Nephron progenitor cell (in vitro differentiated cells): ENCODE measurements at places on chromosomes 4 and X.

- H3K27me3 ChIP-seq, result no peaks in the 10 kb centered on the region
- peaks cover 31% of the 10 kb centered on the region for H3K36me3 ChIP-seq
- H3K27ac ChIP-seq, result no peak overlapping the region
Measured at GRCh38 chrX:149491812-149492211, 13.3 kb downstream of the IDS start.

GRCh38 chr4:2249526-2250356 lies 7.8 kb upstream of the HAUS3 start:
- peaks cover 37% of the 10 kb centered on the region for H3K4me1 ChIP-seq
- peaks cover 17% of the 10 kb centered on the region for H3K36me3 ChIP-seq
- no peak for DNase-seq

DNA sequence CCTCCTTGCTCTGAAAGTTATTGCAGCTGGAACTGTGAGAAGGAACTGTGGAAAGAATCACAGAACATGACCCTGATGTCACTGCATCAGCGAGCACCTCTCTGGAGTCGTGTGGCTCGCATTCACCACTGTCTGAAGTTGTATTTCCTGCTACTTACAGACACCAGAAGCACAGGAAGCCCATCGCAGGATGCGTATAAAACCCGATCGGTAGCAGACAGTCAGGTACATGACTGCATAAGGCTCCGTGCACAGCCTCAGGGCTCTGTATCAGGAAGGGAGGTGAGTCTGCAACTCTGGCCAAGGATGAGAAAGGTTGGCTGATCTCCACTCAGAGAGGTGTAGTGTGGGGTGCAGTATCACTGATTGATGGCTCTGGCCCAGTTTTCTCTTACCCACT lies 134.4 kb downstream of the EVC2 start:
- peak overlapping the region; percentile 66 for H3K27ac ChIP-seq
- no peak for DNase-seq
- no peak overlapping the region for H3K4me3 ChIP-seq
- H3K27me3 ChIP-seq, result no peaks in the 10 kb centered on the region
- H3K36me3 ChIP-seq, result peaks cover 60% of the 10 kb centered on the region

GRCh38 chr4:7622371-7622770 lies 187.6 kb upstream of the PSAPL1 start:
- no peaks in the 10 kb centered on the region for H3K36me3 ChIP-seq
- peaks cover 26% of the 10 kb centered on the region for H3K4me1 ChIP-seq
- peaks cover 16% of the 10 kb centered on the region for H3K27me3 ChIP-seq
- no peak for DNase-seq

GRCh38 chr4:113708250-113708649 lies 53.3 kb downstream of the CAMK2D start:
- no peaks in the 10 kb centered on the region for H3K27me3 ChIP-seq
- DNase-seq, result no peak
- no peak overlapping the region for H3K4me3 ChIP-seq
- H3K36me3 ChIP-seq, result peaks cover 7% of the 10 kb centered on the region
- no peak overlapping the region for H3K27ac ChIP-seq
- H3K4me1 ChIP-seq, result no peaks in the 10 kb centered on the region

DNA sequence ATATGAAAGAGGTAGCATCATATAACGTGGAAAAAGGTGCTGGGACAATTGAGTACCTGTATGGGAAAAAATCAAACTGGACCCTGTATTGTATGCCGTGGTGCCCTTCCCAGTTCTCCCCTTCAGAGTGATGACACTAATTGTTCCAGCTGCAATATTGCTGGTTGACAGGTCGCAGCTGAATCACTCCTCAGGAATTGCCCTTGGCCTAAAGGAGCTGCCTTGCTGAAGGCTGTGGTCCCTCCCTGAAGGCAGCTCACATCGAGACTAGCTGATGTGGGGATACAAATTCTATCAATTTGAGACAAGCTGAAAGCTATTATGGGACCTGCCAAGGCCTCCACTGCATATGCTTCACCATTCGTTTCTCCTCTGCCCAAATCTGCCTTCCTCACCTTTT lies 39.3 kb upstream of the CXCL8 start:
- peaks cover 11% of the 10 kb centered on the region for H3K4me1 ChIP-seq
- no peak for DNase-seq
- no peak overlapping the region for H3K4me3 ChIP-seq
- H3K27ac ChIP-seq, result no peak overlapping the region
- peaks cover 4% of the 10 kb centered on the region for H3K27me3 ChIP-seq

DNA sequence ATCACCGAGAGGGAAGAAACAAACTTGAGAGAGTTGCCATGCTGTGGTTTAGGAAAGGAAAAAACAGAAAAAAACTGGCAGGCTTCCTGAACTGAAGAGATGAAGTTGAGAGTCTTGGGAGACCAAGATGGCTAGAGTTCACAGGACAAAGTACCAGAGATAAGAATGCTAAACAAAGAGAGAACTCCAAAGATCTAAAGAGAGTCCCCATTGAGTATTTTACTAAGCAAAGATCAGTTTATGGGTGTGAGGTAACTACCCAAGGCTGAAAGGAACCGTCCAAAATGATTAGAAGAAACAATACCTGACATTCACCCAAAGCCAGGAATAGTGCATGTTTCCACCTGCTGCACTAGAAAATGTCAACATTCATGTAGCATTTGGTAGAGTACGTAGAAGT lies 21.8 kb upstream of the COX7B2 start:
- H3K27me3 ChIP-seq, result peaks cover 9% of the 10 kb centered on the region
- no peaks in the 10 kb centered on the region for H3K4me1 ChIP-seq
- H3K27ac ChIP-seq, result no peak overlapping the region

- H3K27ac ChIP-seq, result peak overlapping the region; percentile 8
- H3K4me3 ChIP-seq, result no peak overlapping the region
- no peak for DNase-seq
- no peaks in the 10 kb centered on the region for H3K4me1 ChIP-seq
Measured at GRCh38 chr4:85302756-85303155, 172.2 kb upstream of the ARHGAP24 start.

DNA sequence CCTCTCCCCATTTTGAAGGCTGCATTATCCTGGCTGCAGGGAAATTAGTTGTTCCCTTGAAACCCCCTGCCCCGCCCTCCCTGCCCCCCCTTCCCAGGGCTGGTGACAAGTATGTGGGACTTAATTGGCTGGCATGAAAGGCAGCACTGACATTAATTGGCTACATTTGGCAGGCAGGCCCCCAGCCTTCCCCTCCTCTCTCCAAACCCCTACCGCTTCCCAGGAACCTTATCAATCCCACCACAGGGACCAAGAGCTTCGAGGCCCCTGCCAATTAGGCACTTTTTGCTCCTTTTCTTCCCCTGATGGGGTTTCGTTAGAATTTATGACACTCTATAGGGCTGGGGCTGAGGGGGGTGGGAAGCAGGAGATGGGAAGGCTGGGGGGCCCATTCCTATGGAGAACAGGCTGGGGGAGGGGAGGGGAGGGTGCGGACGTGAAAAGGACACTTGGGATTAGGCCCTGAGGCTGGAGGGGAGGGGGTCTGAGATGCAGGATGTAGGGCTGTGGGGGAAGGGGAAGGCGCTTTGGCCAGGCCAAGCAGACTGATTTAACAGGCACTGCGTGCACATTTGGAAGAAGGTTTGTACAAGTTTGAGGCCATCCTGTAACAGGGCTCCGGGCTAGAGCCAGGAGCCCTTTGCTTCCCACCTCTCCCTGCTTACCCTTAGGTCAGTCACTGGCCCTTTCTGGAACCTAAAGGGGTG lies 52.2 kb downstream of the EFNB1 start:
- peaks cover 42% of the 10 kb centered on the region for H3K4me1 ChIP-seq
- peak; percentile 23 for DNase-seq
- no peaks in the 10 kb centered on the region for H3K36me3 ChIP-seq
- no peak overlapping the region for H3K27ac ChIP-seq
- H3K27me3 ChIP-seq, result peaks cover 13% of the 10 kb centered on the region

DNA sequence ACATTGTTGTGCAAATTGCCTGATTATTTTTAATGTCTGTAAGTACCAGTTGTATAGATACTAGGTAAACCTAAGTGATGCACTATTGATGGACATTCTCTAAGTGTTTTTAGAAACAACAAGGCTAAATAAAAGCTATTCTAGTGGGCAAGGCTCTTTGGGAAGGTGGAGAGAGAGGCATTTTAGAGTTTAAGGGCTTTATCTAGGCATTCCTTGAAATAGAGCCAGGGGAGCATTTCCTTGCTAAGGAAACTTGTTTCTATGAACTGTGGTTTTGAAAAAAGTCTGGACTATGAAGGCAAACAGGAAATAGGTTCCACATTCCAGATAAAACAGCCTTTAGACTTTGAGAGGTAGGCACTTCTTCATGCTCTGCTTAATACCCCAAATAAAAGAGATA lies 23.8 kb downstream of the BMX start:
- H3K27me3 ChIP-seq, result no peaks in the 10 kb centered on the region
- H3K36me3 ChIP-seq, result no peaks in the 10 kb centered on the region
- no peak for DNase-seq
- no peak overlapping the region for H3K4me3 ChIP-seq
- H3K27ac ChIP-seq, result no peak overlapping the region
- H3K4me1 ChIP-seq, result no peaks in the 10 kb centered on the region

GRCh38 chr4:3372933-3373465 lies 68.8 kb upstream of the HGFAC start:
- peaks cover 28% of the 10 kb centered on the region for H3K36me3 ChIP-seq
- peaks cover 32% of the 10 kb centered on the region for H3K27me3 ChIP-seq
- peak overlapping the region; percentile 16 for H3K27ac ChIP-seq
- H3K4me1 ChIP-seq, result peaks cover 65% of the 10 kb centered on the region

- H3K4me1 ChIP-seq, result peaks cover 36% of the 10 kb centered on the region
- peak overlapping the region; percentile 85 for H3K27ac ChIP-seq
- peak; percentile 41 for DNase-seq
- H3K4me3 ChIP-seq, result no peak overlapping the region
Measured at GRCh38 chr4:123750044-123750443, 353.4 kb downstream of the SPRY1 start.

- H3K4me3 ChIP-seq, result peak overlapping the region; percentile 30
- peak overlapping the region; percentile 4 for H3K27ac ChIP-seq
- no peak for DNase-seq
Measured at GRCh38 chrX:51891821-51892551, 1.4 kb upstream of the MAGED1 start.

GRCh38 chr4:148642907-148643306 lies 200.7 kb upstream of the NR3C2 start:
- H3K36me3 ChIP-seq, result no peaks in the 10 kb centered on the region
- H3K4me1 ChIP-seq, result peaks cover 5% of the 10 kb centered on the region
- no peak overlapping the region for H3K4me3 ChIP-seq
- no peak for DNase-seq
- no peak overlapping the region for H3K27ac ChIP-seq

- H3K27me3 ChIP-seq, result no peaks in the 10 kb centered on the region
- no peak overlapping the region for H3K4me3 ChIP-seq
- no peaks in the 10 kb centered on the region for H3K4me1 ChIP-seq
- DNase-seq, result peak; percentile 39
Measured at GRCh38 chrX:14697451-14697850, 168.1 kb downstream of the GLRA2 start.

- no peak overlapping the region for H3K27ac ChIP-seq
- H3K27me3 ChIP-seq, result peaks cover 3% of the 10 kb centered on the region
- no peak overlapping the region for H3K4me3 ChIP-seq
- no peaks in the 10 kb centered on the region for H3K36me3 ChIP-seq
- no peak for DNase-seq
Measured at GRCh38 chr4:115233600-115233999, 120.2 kb upstream of the NDST4 start.

DNA sequence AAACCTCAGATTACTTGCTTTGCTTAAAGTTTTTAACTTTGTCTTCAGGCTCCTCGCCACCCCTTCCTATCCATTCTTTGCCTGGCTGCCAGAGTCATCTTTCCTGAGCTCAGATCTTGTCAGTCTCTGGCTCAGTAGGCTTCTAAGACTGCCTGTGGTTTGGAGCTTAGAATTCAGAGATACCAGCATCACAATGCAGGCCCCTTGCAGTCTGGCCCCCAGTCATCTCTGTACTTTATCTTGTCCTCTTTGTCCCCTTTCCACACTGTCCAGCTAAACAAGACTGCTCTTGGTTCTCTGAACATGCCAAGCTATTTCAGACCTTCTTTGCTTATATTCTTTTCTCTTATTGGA lies 3.0 kb downstream of the KIAA0232 start:
- no peak for DNase-seq
- H3K4me1 ChIP-seq, result peaks cover 37% of the 10 kb centered on the region
- peak overlapping the region; percentile 12 for H3K4me3 ChIP-seq
- H3K36me3 ChIP-seq, result peaks cover 42% of the 10 kb centered on the region
- peak overlapping the region; percentile 53 for H3K27ac ChIP-seq
